ENCODE measurements at places on chromosomes 13 and 19.

DNA sequence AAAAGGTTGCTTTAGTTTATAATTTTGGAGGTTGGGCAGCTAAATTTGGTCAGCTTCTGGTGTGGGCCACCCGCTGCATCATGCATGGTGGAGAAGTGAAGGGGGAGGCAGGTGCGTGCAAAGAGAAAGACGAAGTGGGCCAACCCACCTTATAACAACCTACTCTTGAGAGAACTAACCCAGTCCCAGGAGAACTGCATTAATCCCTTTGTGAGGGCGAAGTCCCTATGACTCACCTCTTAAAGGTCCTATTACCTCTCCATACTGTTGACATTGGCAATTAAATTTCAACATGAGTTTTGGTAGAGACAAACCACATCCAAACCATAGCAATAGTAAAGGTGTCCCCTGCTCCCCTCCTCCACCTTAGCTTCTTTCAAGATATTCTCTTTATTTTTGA lies 7.7 kb upstream of the FGF9 start:
- DNase-seq: peak; percentile 43

- DNase-seq: peak; percentile 71
These were observed 32.7 kb upstream of the DCLK1 start for GRCh38 chr13:36163809-36164308.

GRCh38 chr13:78201411-78201810 lies 282.8 kb upstream of the EDNRB start:
- no peak for DNase-seq

GRCh38 chr13:39273953-39274738 lies 235.9 kb downstream of the NHLRC3 start:
- peak; percentile 42 for DNase-seq

- DNase-seq: no peak
These were observed 2.0 kb upstream of the RCBTB1 start for GRCh38 chr13:49587311-49587847.

DNA sequence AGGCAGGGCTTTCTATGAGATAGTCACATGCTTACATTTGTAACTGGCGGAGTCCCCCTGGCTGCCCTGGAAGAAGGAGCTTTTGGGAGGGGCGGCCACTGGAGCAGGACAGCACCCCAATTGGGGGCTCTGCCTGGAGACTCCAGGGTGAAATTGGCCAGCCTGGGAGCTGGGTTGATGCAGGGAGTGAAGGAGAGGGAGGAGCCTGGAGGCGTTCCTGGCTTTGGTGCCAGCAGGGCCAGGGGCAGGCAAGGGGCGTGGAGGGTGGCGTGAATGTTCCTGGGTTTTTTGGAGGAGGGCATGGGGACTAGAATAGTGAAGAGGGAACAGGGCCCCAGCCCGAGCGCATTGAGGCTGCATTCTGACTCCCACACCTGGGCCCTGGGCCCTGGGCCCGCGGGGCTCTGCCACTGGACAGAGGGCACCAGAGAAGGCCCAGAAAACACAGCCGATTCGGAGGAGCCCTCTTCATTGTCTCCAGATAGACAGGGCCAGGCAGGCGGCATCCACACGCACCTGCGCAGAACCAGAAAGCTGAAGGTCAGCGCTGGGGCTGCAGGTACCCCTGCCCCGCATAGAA lies 29.5 kb downstream of the COMP start:
- DNase-seq: no peak

GRCh38 chr13:64480672-64481071 lies 2749.5 kb downstream of the PCDH9 start:
- no peak for DNase-seq

GRCh38 chr13:113360446-113360845 lies 3.5 kb downstream of the GRTP1 start:
- no peak for DNase-seq
